ENCODE measurements at places on chromosomes 3 and 15.

DNA sequence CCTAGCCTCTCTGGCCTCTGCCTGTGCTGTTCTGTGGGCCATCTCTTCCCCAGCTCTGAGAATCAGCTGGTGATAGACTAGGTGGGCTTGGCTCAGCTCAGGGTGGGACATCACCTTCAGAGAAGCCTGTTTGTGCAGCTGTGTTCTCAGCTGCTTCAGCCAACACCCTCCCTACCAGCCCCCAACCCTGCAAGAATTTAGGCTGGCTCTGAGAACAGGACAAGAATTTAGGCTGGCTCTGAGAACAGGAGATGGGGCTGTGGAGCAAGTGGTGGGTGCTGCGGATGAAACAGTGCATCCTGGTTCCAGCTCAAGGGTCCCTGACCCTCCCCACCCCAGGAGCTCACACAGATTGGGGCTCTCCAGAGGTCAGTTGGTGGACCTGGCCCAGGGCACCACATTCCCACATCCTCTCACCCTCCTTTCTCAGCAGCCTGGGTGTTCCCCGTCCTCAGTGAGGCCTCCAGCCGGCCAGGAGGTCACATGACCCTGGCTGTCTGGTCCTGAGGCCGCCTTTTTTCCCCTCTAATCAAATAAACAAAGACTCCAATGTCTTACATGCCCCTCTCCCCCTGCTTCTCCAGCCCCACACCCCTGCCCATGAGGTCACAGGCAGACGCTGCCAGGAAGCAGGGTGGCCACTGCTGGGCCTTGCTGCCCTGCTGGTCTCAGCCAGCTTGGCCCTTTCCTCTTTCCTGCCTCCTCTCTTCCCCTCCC, 14.9 kb downstream of the PLEKHO2 start:
- no peak for DNase-seq

DNA sequence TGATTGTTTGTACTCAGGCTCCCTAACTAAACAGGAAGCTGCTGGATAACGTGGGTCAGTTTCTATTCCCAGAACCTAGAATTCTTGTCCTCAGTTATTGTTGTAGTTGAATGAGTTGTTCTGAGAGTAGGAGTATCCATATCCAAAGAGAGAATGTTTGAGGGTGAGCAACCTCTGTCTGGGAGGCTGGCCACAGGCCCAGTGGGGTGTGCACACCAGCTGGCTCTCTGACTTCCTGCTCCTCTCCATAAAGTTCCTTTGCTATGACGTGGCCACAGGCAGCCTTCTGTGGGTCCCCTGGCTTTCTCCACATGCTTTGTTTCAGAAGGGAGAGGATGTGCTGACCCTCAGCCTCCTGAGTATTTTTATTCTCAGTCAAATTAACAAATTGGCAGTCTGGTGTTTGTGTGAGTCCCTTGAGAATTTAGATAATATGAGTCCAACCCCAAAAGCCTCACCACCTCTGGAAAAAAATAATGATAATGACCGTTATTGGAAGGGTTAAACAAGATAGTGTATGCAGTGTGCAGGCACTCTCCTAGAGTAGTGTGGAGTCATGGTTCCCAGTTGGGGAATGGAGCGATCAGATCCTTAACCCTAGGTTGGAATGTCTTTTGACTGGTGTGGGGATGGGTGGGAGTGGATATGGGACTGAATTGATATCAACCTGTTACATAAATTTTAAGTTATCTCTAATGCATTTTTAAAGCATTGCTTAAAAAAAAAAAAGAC, 47.6 kb upstream of the MED12L start:
- DNase-seq = peak; percentile 83

GRCh38 chr15:36612063-36612788, 32.8 kb downstream of the CDIN1 start:
- peak; percentile 86 for DNase-seq

DNA sequence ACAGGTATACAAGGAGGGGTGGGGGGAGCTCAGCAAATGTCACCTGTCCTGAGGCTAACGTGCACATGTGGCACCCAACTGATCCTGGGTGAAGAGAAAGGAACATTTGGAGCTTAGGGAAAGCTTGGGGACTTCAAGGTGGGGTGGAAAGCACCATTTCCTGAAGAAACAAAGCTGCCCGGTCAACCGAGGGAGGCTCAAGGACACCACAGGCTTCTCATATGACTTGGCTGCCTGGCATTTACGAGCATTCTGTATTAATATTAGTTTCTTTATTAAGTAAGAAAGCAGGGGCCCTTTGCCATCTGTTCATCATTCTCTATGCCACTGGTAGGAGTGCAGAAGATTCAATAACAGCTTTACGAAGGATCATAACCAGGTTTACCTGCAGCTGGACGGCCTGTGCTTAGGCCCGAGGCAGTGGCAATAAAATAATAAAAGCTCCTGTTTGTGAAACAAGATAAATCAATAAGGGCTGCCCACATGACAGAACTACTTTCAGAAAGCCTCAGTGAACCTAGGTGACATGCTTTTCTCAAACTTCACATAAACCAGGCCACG, 54.0 kb downstream of the ETV5 start:
- DNase-seq = no peak

All from HS-27A (cell line).